Activated CD4-positive, alpha-beta T cell treated with anti-CD3 and anti-CD28 coated beads for 36 hours (primary cell): ENCODE measurements at places on chromosomes 3 and 15. TPM values are rescaled to one million over a fixed set of nuclear protein-coding genes. Genes with fewer than 3 reads are reported as not detected.
A peak's percentile ranks its signal among the peaks of the same experiment; 100 is the strongest.

- no peaks in the 10 kb centered on the region for H3K27me3 ChIP-seq
- no peak for DNase-seq
- H3K4me3 ChIP-seq: no peak overlapping the region
- no peak overlapping the region for H3K27ac ChIP-seq
- H3K36me3 ChIP-seq: no peaks in the 10 kb centered on the region
Measured at GRCh38 chr15:82294061-82294690, 31.6 kb downstream of the SAXO2 start.

DNA sequence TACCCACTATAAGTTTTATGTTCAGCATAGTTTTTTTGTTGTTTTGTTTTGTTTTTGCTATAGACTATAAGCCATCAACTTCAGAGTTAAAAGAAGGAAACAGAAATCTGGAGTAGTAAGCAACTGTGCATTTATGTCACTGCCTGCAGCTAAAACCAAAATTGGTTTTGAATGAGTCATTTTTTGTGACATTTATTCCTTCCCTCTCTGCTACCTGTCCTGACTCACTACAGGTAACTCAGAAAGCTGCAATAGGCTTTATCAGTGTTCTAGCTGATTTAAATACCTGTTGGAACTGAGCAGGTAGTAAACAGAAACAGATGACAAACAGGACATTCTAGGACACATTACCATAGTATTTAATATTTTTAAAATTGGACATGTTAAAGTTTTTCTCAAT lies 393.3 kb upstream of the WNT5A start:
- no peaks in the 10 kb centered on the region for H3K36me3 ChIP-seq
- no peaks in the 10 kb centered on the region for H3K4me1 ChIP-seq
- H3K27me3 ChIP-seq: peaks cover 6% of the 10 kb centered on the region
- H3K4me3 ChIP-seq: no peak overlapping the region

VWA5B2 gene
- not detected for total RNA-seq

LTF gene
- not detected for total RNA-seq

DNA sequence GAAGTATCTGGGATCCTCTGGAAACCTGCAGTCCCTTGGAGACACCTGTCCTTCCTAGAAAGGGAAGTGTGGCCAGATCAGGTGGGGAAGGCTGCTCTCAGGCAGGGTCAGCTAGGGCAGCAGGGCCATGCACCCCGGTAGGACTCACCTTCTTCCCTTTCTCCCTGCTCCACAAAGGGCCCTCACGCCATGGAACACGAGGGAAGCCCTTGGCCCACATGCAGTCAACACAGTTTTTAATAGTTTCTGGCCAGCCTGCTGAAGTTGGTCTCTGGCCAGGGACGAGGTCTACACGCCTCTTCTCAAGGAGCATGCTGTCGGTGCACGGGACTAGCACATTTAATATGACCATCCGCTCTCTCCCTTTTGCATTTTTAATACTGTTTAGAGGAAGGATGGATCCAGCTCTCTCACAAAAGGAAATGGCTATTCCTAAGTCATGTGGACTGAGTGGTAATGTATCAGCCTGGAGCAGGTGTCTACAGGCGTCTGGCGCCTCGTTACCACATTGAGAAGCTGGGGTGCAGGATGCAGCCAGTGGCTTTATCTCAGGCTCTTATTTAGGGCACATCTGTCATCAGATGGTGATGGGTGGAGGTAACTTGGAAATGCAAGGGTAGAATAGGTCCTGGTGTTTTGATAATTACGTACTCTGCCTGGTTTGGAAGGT lies 153.9 kb downstream of the KLF13 start:
- DNase-seq: no peak
- H3K27ac ChIP-seq: peak overlapping the region; percentile 17
- H3K4me3 ChIP-seq: no peak overlapping the region
- peaks cover 39% of the 10 kb centered on the region for H3K36me3 ChIP-seq
- H3K4me1 ChIP-seq: peaks cover 43% of the 10 kb centered on the region

GRCh38 chr3:189338366-189338765 lies 166.6 kb downstream of the TPRG1 start:
- H3K4me3 ChIP-seq: no peak overlapping the region
- DNase-seq: no peak
- peaks cover 4% of the 10 kb centered on the region for H3K36me3 ChIP-seq
- no peak overlapping the region for H3K27ac ChIP-seq
- peaks cover 22% of the 10 kb centered on the region for H3K4me1 ChIP-seq

FGF12 gene
- not detected for total RNA-seq
